Right lung (tissue), 10 donors: ENCODE measurements at places on chromosomes 13 and 19.

DNA sequence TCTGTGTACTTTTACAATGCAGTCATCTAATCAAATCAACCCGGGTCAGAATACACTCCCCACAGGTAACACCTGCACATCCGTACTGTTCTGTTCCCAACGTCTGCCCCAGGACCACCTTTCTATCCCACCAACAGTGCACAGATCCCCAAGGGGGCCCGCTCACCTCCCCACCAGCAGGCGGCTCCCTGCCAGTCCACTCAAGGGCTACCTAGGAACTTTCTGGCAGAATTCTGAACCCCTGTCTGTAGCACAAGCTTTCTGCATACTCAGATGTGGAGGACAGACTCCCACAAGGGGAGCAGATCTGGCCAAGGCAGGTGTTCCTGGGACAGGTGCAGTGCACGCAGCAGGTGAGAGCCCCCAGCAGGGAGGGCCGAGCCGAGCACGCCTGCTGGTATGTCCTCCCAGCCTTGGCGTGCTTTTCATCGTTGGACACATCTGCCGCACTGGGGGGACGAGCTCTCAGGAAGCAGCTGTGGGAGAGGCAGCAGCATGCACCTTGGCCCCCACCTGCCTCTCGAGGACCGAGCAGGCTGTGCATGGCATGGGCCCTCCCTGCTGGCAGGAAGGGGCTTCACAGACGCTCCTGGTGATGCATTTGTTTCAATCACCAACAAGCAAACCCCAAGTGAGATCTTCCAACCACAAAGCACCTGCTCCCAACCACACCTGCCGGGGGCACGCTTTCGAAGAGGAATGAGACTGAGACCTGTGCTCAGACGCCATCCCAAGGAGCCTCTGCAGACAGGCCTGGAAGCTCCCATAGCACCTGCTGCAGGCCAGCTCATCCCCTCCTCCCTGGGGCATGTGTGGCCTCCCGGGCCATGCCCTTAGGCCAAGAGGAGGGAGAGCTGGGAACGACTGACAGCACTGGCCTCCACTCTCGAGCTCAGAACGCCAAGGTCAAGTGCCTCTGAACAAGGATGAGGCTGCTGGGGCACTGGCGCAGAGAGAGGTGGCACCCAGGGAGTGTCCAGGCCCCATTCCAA is 35.9 kb downstream of the RAB20 start:
- no peak for DNase-seq

DNA sequence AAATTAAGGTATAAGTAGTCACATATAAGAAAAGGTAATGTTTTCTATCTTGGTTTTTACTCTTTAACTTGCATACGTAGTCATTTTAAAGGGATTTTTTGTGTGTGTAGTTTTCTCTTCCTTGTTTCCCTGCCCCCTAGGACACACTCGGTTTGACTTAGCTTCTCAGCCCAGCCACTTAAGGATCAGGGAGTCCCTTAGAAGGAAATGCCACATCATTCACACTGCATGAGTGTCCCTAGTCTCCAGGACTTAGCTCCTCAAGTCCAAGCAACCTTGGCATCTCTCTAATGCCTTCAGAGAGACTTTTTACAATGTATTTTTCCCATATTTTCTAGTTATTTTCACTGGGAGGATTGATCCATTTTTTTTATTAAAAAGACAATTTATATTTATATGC is 1407.7 kb downstream of the EFNB2 start:
- no peak for DNase-seq

GRCh38 chr13:54643863-54644262 is 1615.2 kb downstream of the OLFM4 start:
- no peak for DNase-seq

GRCh38 chr13:67267136-67267535 is 37.0 kb upstream of the PCDH9 start:
- DNase-seq = no peak

GRCh38 chr19:31717269-31717923 is 368.2 kb upstream of the TSHZ3 start:
- DNase-seq = no peak

- no peak for DNase-seq
These were observed 44.4 kb upstream of the USE1 start for GRCh38 chr19:17170538-17171297.

- DNase-seq = no peak
These were observed 12.2 kb downstream of the FPR3 start for GRCh38 chr19:51807111-51807701.

DNA sequence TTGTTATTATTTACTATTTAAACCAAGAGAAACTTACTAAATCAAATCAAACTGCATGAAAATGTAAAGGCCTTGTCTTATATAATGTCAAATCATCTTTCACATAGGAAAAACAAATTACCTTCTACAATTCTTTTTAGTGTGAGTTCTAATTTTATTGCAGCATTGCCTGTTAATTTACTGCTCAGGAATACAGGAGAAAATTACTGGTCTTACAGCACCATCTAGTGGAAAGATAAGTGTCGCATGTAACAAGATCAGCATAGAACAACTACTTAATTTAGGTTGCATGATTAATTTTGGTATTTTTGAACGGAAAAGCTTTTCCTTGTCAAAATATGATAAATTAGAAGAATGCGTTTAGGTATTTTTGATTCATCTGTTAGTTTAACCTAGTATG is 502.7 kb downstream of the UQCRFS1 start:
- DNase-seq = peak; percentile 29

DNA sequence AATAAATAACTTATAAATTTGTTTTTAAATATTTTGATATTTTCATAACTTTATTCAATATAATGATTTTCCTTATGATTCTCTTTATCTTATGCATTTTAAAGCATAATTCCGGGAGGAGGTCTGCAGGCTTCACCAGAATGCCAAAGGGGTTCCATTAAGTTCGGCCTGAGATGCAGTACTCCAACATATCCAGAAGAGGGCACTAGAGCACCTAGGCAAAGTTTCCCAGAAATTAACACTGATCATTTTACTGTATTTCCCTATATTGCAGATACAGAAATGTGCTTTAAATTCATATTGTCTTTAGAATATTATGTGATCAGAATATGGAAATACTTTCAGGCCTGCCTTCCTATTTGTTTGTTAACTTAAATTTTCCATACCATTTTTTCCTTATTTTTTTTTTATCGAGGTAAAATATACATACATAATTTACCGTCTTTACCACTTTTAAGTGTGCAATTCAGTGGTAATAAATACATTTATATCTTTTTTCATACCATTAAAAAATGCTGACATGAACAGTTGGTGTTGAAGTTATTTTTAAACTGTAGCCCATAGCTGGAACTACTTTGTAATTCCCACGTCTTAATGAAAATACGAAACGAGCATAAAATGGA is 58.9 kb upstream of the TM9SF2 start:
- peak; percentile 41 for DNase-seq

DNA sequence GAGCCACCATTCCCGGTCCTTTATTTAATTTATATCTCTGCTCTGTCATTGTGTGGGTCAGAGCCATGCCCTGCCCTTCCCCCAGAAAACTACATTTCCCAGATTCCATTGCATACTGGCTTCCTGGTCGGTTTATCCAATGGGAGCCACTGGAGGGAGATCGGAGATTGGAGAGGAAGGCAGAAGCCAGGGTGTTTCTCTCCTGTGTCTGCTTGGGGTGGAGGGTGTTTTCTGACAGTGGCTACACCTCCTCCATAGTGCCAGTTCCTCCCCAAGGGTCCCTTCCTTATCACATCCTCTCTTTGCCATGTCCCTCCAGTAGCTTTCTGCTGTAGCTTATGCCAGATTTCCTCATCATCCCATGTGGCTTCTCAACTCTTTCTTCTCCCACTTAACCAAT is 19.0 kb downstream of the OLFM2 start:
- no peak for DNase-seq

DNA sequence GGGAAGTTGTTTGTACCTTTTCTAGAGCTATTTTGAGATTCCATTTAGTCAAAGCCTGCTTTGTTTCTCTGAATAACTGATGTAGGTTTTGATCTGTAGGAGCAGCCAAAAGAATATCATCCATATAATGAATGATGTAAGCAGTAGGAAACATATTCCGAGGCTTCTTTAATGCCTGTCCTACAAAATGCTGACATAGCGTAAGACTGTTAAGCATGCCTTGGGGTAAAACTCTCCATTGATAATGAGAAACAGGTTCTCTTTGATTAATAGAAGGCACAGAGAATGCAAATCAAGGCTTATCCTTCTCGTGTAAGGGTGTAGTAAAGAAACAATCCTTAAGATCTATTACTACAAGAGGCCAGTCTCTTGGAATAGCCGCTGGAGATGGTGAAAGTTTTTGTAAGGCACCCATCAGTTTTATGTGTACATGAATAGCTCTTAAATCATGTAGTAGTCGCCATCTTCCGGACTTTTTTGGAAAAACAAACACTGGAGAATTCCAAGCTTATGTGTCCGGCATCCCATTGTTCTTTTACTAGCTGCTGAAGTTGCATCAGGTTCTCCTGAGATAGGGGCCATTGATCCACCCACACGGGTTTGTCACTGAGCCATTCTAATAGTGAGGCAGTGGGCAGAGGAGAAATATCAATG is 13.5 kb downstream of the FPR3 start:
- DNase-seq = no peak
